ENCODE measurements at places on chromosomes 1 and 21.

- DNase-seq = no peak
Measured at GRCh38 chr1:67831850-67832513, 1.3 kb downstream of the GNG12 start.

GRCh38 chr1:20323613-20323920, 32.9 kb downstream of the VWA5B1 start:
- DNase-seq = no peak

GRCh38 chr21:21146587-21147373, 148.6 kb downstream of the NCAM2 start:
- no peak for DNase-seq

GRCh38 chr1:16900751-16901150, 5.0 kb downstream of the RNU1-2 start:
- DNase-seq = no peak

- DNase-seq = peak; percentile 32
Measured at GRCh38 chr1:46477153-46477929, 12.3 kb upstream of the DMBX1 start.

- DNase-seq = no peak
Measured at GRCh38 chr1:209493559-209493958, 90.0 kb upstream of the CAMK1G start.

DNA sequence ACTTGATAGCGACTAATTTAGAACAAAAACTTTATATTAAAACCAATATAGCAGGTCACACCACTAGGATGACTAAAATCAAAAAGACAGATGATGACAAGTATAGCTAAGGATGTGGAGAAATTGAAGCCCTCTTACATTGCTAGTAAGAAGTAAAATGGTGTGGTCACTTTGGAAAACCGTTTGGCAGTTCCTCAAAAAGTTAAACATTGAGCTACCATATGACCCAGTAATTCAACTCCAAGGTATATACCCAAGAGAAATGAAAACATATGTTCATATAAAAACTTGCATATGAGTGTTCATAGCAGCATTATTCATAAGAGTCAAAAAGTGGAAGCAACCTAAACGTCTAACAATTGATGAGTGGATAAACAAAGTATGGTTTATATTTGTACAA, 13.0 kb upstream of the SERINC2 start:
- DNase-seq = no peak

DNA sequence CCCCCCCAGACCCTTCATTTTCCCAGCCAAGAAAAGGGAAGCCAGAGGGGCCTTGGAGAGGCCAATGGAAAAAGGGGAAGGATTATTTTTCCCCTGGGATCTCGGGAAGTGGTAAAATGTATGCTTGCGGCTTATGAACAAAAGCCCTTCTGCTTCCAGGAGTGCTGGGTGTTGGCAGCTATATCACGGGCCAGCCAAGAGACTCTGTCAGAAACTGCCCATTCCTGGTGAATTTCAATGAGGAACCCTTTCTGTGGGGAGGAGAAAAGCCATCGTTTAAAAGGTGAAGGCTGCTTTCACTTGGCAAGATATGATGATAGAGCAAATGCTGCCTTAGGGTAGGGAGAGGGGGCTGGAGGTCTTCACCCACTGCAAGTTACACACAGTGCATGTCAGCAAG, 69.7 kb upstream of the ZC3H12A start:
- peak; percentile 46 for DNase-seq

DNA sequence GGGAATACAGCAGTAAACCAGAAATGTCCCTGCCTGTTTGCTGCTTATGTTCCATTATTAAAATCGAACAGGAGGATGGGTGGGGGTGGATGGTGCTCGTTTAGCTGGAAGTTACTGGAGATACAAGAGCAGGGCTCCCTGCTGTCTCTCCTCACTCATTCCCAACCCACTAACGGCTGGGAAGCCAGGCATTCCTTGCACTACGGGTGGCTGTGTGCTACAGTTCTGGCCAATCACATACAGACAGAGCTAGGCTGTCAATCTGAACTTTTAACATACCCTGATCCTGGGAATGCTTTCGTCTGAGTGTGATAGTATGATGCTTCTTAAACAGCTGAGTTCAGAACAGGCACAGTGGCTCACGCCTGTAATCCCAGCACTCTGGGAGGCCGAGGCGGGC, 7.0 kb downstream of the SIPA1L2 start:
- DNase-seq = no peak

DNA sequence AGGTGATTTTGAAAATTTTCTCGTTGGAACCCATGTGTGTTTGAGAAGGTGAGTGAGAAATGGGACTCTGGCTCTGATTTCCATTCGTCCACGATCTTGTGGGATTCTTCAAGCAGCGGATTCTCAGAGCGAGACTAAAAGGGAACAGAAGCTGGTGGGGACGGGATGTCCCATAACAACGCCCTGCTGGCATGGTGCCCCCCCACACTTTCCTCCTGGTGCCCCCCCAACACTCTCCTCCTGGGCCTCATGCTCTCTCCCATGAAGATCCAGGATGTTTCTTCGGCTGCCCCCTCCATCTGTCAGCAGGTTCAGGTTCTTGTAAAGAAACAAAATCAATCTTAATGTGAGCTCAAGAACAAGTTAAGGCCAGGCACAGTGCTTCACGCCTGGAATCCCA, 29.1 kb downstream of the PRDM15 start:
- no peak for DNase-seq

GRCh38 chr1:18010408-18010807, 97.2 kb upstream of the IGSF21 start:
- DNase-seq = no peak

DNA sequence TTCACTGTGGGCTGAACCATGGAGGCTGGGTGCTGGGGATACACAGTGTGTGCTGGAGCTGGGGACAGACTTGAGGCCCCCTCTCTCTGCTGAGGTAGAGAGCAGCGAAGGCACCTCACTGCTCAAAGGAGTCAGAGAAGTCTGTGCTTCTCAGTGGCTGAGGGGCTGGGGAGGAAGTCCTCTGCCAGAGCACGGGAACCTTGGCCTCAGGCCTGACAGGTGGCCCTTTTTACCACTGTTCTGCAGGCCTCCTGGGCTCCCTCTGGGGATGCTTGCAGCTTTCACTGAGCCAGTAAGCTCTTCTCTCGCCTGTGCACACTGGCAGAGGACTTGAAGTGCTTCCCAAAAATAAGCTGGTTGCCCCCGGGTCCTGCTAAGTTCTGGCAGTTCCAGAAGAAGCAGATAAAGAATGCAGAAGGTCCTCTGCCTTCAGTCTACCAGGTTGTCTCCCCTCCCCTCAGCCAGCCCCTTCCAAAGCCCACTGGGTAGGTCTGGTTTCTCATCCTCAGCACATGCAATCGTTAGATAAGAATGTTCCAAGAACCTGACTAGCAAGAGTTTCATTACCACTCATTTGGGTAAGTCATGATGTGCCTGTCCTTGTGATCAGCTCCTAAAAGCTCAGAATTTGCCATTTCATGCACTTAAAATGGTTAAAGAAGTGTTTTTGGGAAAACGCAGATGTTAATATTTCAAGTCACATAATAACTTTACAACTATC, 53.9 kb downstream of the TENT5C start:
- no peak for DNase-seq

- no peak for DNase-seq
Measured at GRCh38 chr1:203638950-203639349, 12.3 kb downstream of the ATP2B4 start.

DNA sequence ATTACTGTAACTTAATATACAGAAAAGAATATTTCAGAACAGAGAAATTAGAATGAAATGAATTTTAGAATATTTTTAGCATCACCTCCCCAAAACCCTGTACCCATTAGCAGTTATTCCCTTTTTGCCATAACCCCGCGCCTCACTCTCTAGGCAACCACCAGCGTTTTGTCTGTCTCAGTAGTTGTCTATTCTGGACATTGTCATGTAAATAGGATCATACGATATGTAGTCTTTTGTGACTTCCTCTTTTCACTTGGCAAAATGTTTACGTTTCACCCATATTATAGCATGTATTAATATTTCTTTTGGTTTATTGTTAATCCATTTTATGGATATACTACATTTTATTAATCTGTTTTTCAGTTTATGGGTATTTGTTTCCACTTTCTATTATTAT, 24.9 kb downstream of the SOAT1 start:
- DNase-seq = no peak

Measured in NCI-H1092 (cell line).